ACHN (cell line): ENCODE measurements at places on chromosomes 4 and X.

DNA sequence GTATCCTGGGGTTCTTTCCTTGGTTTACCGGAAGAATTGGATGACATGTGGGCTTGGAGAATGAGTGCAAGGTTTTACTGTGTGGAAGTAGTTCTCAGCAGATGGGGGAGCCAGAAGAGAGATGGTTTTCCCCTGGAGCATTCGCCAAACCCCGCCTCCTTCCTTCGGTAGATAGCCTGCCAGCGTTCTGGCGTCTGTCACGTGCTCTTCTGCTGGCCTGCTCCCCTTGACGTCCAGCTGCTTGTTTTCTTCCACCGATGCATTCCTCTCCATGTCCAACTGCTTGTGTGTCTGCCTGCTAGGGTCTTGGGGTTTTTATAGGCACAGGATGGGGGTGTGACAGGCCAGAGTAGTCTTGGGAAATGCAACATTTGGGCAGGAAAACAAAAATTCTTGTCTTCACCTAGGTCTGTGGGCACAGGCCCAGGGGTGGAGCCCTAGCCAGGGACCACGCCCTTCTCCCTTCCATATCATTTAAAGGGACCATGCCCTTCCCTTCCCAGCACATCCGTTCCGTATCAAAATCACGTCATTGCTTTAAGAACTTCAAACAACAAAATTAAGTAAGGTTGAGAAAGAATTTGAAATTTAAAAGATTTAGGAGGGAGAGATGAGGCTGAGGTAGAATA is 538.7 kb upstream of the SMIM31 start:
- DNase-seq, result no peak

- no peak for DNase-seq
These were observed 10.6 kb downstream of the SYTL4 start for GRCh38 chrX:100721328-100721727.

GRCh38 chrX:97308171-97308570 is 424.5 kb downstream of the RPA4 start:
- no peak for DNase-seq

GRCh38 chrX:129790808-129791207 is 11.1 kb downstream of the SASH3 start:
- no peak for DNase-seq

DNA sequence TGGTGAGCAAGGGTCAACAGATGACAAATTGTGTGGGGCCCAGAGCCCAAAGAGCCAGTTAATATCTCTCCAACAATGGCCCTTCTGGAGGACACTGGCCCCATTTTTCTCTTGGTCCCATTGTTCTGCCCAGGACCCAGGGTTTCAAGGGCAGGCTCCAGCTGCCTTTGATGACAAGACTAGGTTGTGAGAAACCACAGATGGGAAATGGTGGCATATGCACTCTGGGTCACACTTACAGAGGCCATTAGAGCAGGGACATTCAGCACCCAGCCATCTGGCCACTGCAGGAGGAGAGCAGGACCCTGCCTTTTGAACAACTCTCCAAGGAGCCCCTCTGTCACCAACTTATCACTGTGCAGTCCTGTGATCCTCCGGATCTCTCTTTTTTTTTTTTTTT is 49.7 kb upstream of the KIAA1210 start:
- DNase-seq, result no peak

DNA sequence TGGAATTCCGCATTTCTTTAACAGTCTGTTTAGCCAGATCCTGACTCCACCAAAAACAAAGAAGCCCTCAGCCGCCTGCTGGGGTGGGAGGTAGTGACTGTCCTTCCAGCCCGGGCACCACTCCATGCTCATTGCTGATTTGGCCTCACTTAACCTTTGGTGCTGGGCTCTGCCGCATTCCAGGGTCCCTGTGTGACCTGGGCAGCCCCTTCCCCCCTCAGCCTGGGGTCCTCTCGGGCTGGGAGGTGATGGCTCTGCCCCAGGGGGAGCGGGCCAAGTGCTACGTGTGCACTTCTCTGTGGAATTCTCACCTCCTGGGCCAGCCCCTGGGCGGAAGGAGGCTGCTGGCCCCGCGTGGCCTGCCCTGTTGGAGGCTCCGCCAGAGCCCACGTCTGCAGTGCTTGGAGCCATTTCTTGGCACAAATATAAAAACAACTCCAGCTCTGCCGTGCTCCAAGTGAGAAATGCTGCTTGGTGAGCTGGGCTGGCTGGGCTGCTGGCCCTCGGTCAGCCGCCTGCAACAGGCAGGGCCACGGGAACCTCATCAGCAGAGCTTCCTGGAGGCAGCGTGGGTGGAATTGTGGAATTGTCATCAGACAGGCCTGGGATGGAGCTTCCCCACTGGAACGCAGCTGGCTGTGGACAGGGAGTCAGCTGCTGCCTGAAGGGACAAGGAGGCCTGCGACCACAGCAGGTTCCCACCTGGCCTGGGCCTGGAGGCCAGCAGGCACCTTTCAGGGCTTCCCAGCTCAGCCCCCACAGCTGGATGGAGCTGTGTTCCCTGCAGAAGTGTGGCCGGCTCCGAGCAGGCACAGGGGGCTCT is 66.0 kb downstream of the TRMT44 start:
- no peak for DNase-seq

- DNase-seq, result no peak
These were observed 133.5 kb upstream of the KLF3 start for GRCh38 chr4:38530486-38530885.

DNA sequence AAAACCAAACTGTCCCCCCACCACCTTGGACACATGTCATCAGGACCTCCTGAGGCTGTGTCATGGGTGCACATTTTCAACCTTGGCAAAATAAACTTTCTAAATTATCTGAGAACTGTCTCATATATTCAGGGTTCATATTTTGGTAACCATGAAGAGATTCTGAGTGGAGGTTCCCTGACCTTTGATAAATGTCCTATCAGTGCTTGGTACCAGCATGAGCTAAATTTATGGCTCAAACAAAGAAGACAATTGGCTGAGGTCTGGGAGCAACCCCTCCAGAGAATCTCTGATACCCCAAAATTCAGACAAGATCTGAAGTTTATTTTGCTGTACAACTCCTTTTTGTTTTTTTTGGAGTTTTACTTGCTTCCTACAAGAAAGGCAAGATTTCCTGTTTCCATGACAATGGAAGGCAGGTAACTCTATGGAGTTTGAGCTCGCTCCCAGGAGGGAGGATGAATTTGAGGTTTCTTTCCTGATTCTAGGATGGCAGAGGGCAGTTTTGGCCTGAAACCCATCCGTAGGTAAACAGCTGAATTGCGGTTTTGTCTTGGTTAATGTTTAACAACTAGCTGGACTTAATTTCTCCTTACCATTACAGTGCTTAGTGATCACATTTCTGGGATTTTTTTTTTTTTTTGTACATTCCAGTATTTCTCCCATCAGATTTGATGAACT is 14.5 kb downstream of the UGT2B15 start:
- no peak for DNase-seq

GRCh38 chr4:6076391-6076790 is 58.2 kb upstream of the C4orf50 start:
- DNase-seq, result peak; percentile 7

DNA sequence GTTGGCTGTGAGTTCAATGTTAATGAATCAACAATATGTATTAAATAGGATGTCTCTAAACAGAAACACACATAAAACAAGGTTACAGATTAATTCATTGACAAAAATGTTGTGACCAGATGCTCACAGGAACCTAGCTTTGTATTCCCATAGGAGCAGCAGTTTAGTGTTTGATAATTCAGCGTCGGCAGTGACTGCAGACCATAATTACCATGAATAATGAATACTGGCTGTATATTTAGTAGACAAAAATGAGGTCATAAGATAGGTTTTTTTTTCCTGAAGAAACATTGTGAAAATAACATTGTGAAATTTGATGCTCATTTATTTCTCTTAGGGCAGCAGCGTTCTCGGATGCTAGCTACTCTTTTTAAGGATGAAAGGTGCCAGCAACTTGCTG is 27.8 kb downstream of the COPS4 start:
- DNase-seq, result no peak

DNA sequence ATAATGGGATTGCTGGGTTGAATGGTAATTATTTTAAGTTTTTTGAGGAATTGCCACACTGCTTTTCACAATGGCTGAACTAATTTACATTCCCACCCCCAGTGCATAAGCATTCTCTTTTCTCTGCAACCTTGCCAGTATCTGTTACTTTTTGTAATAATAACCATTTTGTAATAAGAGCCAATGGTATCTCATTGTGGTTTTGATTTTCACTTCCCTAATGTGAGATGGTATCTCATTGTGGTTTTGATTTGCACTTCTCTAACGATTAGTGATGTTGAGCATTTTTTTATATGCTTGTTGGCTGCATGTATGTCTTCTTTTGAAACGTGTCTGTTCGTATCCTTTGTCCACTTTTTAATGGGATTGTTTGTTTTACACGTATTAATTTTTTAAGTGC is 213.1 kb upstream of the HDX start:
- DNase-seq, result no peak

- no peak for DNase-seq
These were observed 51.7 kb downstream of the CHM start for GRCh38 chrX:85995641-85996040.

DNA sequence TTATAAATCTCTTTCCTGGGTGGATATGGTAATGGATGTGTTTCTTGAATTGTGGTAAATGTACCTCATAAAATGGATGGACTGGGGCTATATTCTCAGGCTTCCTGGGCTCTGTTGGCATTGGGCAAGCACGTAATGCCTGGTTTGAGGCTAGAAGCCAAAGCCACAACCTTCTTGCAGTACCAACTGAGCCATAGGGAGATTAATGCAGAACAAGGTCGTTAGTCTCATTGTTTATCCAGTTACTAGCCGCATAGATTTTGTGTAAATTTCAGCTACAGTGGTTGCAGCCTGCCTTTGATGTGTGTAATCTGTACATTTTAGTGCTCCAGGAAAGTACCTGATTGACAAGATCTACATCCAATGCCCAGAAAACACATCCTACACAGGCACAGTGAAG is 7.2 kb upstream of the LEF1 start:
- no peak for DNase-seq

GRCh38 chrX:149470955-149471354 is 34.2 kb downstream of the IDS start:
- DNase-seq, result peak; percentile 54

DNA sequence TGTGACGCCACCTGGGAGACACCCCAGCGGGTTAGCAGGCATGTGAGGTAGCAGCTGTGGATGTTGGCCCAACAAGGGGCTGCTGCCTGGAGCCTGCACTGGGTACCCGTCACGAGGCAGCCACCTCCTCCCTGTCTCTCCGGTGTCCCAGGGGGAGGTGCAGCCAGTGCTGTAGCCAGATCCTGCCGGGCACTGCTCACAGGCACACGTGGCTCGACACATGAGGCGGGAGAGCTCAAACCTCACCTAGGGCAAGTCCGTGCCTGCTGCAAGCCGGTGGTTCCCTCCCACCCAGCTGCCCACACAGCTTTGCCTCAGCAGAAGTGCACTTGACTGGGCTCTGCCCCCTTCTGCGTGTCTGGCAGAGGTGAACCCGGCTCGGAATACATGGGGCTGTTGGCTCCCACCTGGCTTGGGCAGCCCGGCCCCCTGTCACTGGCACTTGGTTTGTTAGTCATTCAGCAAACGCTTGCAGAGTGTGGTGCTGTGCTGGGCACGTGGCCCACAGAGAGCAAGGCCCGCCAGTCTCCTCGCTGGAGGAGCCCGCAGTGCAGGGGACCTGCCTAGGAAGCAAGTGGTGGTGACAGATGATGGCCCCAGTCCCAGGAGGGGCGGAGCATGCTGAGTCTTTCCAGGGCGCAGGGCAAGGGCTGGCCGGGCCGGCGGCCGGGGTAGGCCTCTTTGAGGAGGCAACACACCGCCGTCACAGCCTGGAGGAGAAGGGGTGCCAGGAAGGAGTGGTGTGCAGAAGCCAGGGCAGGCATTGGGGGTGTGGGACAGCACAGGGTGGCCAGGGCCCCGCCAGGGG is 10.1 kb upstream of the SH3TC1 start:
- no peak for DNase-seq

GRCh38 chr4:87502580-87503238 is 26.5 kb downstream of the SPARCL1 start:
- DNase-seq, result no peak

GRCh38 chr4:168483811-168484210 is 3.5 kb upstream of the DDX60L start:
- no peak for DNase-seq

GRCh38 chrX:56812515-56813105 is 83.6 kb downstream of the NBDY start:
- no peak for DNase-seq

GRCh38 chrX:47160781-47161180 is 15.8 kb downstream of the RBM10 start:
- no peak for DNase-seq

DNA sequence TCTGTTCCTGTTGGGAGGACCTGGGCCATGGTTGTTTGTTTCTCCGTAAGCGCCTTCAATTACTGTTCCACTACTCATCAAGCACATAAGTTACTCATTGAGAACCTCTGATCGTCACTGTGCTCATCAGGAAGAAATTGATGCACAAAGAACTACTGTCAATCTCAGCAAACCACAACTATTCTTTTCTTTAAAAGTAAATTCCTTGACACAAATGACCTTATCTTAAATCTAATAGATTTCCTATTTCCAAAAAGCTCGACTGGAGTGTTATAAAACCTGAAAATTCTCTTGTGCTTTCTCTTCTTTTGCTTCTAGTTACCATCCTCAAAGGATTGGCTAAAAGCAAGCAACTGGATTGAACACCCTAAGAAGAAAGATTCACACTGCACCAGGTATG is at the start of gene MUC7:
MUC7 (plus strand) TSS at position 301 of the 400 bp plus-strand sequence. CDS start 1,825 bp downstream, outside the sequence.
- DNase-seq, result no peak

- peak; percentile 64 for DNase-seq
These were observed 68.0 kb downstream of the NOCT start for GRCh38 chr4:139083607-139083955.

DNA sequence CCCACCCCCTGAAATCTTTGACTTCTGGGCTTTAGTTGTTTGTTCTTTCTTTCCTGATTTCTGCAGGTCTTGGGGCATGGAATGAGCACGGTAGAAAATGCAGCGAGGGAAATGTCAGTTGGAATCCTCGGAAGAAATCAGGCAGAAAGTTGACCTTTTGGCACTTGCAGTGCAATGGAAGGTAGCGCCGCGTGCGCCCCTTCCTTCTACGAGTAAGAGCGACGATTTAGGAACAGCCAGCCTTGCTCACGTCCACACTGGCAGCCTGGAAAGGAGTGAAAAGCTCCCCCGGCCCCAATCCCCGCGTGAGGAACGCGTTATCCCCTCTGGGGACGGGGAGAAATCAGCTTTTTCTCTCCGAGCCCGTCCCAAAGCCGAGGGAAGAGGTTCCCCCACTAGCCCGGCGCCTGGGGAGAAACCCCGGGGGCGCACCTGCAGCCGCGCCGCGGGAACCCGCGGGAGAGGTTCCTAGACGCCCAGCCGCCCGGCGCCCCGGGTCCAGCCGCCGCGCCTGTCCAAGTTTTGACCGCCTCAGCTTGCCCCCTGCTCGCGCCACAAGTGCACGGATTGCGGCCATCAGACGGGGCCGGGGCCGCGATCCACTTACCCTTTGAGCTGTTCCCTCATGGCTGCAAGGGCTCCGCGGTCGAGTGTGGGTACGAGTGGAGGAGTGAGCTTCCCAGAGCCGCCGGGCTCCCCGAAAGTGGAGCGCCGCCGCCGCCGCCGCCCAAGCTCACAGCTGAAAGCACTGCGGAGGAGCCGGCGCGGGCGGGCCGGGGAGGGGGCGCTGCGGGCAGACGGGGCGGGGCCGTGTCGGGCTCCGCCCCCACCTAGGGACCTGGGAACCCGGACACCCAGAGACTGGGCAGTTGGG is 194.6 kb upstream of the FTHL17 start:
- DNase-seq, result peak; percentile 49
